ENCODE measurements at places on chromosomes 4 and X. TPM values are rescaled to one million over a fixed set of nuclear protein-coding genes. Genes with fewer than 3 reads are reported as not detected.

GRCh38 chrX:12843061-12843667, 23.7 kb upstream of the TLR7 start:
- H3K36me3 ChIP-seq = no peaks in the 10 kb centered on the region
- H3K27ac ChIP-seq = no peak overlapping the region
- no peaks in the 10 kb centered on the region for H3K27me3 ChIP-seq
- DNase-seq = no peak
- H3K4me1 ChIP-seq = no peaks in the 10 kb centered on the region

DNA sequence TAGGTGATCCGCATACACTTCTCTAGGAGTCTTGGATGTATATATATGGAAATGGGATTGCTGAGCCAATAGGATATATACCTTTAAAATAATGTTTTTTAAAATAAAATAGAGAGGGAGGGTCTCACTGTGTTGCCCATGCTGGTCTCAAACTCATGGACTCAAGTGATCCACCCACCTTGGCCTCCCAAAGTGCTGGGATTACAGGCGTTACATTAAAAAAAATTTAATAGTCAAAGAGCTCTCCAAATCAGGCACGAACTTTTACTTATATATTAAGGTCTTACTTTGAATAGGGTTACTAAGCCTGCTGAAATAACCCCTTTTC, 109.0 kb downstream of the GNL3L start:
- no peaks in the 10 kb centered on the region for H3K27me3 ChIP-seq
- H3K4me1 ChIP-seq = no peaks in the 10 kb centered on the region
- H3K36me3 ChIP-seq = no peaks in the 10 kb centered on the region
- peak overlapping the region; percentile 36 for H3K4me3 ChIP-seq
- DNase-seq = no peak
- peak overlapping the region; percentile 86 for H3K27ac ChIP-seq

- no peaks in the 10 kb centered on the region for H3K27me3 ChIP-seq
- H3K4me3 ChIP-seq = no peak overlapping the region
- DNase-seq = no peak
- H3K36me3 ChIP-seq = no peaks in the 10 kb centered on the region
- no peaks in the 10 kb centered on the region for H3K4me1 ChIP-seq
These were observed 490.2 kb downstream of the TLL1 start for GRCh38 chr4:166363198-166363597.

SSX5 gene
- total RNA-seq = not detected

SPARCL1 gene
- 377 TPM for total RNA-seq
